Stimulated activated CD8-positive, alpha-beta memory T cell treated with anti-CD3 and anti-CD28 coated beads, Interleukin-4, amount 100 ng/mL, for 1 hour (primary cell): ENCODE measurements at places on chromosomes 12 and 14.

DNA sequence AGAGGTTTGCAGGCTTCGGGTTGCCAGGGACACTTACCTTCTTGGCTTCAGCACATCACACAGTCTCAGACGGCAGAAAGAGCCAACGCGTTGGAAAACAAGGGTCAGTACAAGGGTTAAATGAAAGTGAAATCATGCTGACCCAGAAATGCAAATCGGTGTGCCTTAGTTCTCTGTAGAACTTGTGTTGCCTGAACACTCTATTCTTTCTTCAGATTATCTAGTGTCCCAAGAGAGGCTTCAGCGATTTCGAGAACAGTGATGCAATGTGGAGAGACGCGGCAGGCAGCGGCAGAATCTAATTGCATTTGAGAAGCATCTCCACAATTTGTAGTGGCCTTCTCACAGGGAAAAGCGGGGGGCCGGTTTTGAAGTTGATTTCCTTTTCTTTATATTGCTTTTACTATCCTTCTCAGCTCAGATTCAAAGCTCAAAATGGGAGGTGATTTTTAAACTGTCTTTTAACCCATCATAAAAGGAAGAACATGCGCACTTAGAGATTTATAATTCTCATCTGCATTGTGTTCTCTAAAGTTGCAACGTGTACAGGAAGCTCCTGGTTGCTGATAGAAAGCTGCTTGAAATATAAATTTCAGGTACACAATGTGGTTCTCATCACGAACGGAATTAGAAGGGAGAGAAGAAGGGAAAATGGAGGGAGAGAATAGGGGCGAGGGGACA, 67.8 kb upstream of the EGLN3 start:
- DNase-seq, result no peak

DNA sequence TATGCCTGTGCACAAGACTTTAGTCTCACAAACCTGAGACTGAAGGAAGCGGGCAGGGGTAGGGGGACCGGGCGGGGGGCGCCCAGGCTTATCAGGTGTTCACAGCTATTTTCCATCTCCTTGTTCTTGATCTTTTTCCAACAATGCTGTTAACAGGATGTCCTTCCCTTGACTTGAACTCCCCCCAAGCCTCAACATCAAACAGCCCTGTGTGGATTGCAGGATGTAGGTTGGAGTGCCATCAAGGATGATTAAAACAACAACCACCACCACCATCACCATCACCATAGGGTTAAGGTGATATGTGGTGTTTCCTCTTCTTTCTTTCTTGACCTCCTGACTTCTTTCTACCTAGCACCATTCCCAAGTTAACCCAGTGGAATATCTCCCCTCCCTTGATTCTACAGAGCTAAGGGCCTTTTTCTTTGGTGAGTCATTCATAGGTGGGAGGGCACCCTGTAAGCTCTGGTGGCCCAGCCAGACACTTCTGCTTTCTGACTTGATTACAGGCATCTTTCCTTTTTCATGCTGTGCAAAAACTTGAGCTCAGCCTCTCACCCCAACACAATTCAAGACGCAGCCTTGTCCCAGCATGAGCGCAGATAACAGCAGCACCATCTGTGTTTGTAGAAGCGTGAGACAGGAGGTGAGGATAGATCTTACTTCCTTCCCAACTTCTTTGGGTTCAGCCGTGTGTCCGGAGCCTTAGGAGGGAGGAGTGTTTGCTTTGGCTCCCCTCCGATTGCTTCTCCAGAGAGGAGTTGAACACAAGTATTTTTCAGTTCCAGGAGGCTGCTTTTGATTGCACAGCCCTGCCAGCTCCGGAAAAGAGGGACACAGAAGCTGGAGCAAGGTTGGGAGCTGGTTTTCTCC, 26.8 kb downstream of the FLVCR2 start:
- DNase-seq, result no peak

DNA sequence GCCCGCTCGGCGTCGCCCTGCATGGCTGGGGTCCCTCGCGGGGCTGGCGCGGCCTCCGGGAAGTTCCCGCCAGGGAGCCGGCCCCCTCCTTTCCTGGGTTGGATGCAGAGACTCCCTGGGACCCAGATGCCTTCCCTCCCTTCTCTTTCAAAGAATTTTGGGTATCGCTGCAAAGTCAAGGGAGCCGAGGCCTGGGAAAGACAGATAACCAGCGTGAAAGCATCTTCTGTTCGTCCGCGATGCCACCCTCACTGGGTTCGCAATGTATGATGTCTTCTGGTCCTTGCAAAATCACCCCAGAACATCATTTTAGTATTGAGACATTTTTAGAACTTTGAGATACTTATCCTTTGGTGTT, 451 bp downstream of the IRAK3 start:
- DNase-seq, result no peak

- DNase-seq, result no peak
Observed at GRCh38 chr14:35883677-35884293, 57.6 kb downstream of the BRMS1L start.

DNA sequence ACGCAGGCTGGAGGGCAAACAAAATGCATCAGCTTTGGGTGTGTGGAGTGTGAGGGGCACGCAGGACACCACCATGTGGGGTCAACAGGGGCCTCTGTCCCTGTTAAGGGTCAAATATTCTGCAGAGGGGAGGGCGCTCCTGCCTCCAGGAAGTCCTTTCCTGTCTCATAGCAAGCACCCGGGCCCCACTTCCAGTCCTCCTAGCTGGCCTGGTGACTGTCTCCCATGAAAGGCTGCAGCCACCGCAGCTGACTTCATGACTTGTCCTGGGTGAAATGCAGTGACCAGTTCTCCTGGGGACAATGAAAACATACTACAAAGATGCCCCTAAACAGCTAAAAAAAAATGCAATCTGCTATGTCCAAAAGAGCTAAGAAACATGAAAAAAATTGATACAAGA, 53.6 kb downstream of the LGMN start:
- DNase-seq, result no peak

GRCh38 chr12:21543151-21543550, 17.1 kb downstream of the SPX start:
- no peak for DNase-seq

GRCh38 chr12:96054244-96054610, 18.8 kb upstream of the LTA4H start:
- no peak for DNase-seq

DNA sequence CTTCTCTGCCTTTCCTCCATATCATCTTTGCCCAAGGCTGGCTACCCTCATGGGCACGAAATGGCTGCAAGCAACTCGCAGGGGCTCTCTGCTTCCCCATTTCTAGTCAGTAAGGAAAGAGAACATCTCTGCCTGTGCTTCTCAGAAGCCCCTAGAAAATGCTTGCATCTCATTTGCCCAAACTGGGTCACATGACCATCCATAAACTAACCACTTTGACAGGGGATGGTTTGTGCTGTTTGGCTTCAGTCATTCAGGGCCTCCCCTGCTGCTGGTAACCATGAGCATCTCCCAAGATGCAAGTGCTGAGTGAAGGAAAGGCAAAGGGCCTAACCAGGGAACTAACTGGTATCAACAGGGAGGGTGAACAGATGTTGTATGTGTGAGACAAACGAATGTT, 91.1 kb downstream of the CCDC60 start:
- no peak for DNase-seq
